NCI-H1694 treated with DMSO at 0.1 percent for 48 hours (cell line): ENCODE measurements at places on chromosomes 1 and 21.

- DNase-seq = no peak
Observed at GRCh38 chr1:213094446-213094845, 43.4 kb downstream of the RPS6KC1 start.

DNA sequence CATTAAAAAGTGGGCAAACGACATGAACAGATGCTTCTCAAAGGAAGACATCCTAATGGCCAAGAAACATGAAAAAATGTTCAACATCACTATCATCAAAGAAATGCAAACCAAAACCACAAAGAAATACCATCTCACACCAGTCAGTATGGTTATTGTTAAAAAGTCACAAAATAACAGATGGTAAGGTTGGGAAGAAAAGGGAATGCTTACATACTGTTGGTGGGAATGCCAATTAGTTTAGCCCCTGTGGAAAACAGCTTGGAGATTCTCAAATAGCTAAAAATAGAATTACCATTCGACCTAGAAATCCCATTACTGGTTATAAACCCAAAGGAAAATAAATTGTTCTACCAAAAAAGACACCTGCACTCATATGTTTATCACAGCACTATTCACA lies 369.4 kb downstream of the KCNH1 start:
- DNase-seq = peak; percentile 22

GRCh38 chr1:48718116-48718630 lies 58.5 kb downstream of the BEND5 start:
- no peak for DNase-seq

- DNase-seq = no peak
Observed at GRCh38 chr1:228540161-228540917, 53.2 kb downstream of the RNF187 start.

DNA sequence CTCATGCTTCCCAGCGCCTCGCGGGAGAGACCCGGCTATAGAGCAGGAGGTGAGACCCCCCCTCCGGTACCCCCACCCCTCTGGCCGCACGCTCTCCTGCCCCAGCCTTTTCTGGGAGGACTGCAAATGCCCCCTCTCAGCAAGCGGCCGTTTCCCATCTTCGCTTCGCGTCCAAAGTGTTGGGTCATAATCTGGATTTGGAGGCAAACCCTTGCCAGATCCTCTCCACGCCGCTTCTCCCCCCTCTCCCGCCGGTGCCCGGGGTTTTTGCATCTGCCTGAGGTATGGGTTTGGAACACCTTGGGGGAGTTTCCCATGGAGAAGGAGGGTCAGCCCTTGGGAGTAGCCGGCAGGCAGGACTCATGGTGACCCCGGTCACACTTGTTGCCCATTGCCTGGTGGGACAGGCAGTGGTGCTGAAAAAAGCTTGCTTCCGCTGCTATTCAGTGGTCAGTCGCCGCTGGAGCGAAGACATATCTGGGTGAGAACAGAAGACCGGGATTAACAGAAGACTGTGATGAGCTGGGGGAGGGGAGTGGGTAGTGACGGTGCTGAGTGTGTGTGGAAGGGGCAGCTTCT lies 935 bp downstream of the KCNK2 start:
- DNase-seq = peak; percentile 32

- no peak for DNase-seq
Observed at GRCh38 chr1:177556163-177556562, 385.4 kb downstream of the BRINP2 start.

DNA sequence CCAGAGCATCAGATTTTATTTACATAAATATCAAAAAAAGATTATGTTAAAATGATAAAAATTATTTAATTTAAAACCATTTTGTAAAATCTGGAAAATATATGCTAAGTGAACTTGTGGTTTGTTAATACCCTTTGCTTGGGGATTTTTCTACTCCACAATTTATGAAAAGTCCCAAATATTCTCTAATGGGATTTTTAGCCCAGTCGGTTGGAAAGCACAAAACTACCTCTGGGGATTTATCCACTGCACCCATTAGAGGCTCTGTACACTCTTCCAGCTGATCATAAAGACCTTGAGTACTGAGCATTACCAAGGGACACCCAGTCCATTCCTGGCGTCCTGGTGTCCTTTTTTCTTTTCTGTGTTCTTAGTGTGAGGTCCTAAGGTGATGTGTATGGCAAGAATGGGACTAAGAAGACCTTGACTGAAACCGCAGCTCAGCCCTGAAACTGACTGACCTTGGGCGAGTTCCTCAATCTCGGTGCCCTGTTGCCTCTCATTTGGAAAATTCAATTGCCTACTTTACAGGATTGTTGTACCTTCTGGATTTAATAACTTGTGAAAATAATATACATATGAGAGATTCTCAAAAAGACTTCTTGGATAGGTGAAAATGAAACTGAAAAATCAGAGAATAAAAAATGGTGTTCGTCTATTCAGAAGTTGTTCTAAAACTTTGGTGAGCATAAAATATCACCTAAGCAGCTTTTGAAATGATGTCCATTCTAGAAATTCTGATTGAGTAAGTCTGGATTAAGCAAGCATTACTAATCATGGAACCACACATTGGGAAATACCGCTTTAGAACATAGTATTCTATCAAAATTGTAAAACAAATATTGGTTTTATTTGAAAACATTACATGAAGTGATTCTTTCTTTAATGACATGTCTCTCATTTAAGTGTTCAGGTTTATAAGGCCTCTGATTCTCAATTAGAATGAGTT lies 21.5 kb upstream of the SAMSN1 start:
- DNase-seq = no peak

DNA sequence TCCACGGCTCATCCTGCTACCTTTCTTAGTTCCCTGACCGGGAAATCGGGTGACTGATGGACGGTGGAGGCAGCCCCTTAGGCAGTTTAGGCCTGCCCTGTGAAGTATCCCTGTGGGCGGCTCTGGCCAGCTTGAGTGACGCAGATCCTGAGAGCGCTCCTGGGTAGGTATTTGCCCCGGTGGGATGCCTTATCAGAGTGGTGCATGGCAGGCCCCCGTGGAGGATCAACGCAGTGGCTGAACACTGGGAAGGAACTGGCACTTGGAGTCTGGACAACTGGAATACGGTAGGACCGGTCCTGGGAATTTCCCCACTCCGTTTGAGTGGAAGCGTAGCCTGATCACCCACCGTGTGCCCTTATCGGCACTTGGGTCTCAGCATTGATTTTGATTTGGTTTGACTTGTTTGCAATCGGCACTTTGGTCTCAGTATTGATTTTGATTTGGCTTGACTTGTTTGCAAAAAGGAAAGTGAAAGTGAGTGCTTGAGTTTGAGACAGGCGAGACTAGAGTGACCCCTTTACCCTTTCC lies 15.2 kb downstream of the PLA2G2F start:
- no peak for DNase-seq

- DNase-seq = no peak
Observed at GRCh38 chr1:46513536-46513935, 23.9 kb downstream of the DMBX1 start.

DNA sequence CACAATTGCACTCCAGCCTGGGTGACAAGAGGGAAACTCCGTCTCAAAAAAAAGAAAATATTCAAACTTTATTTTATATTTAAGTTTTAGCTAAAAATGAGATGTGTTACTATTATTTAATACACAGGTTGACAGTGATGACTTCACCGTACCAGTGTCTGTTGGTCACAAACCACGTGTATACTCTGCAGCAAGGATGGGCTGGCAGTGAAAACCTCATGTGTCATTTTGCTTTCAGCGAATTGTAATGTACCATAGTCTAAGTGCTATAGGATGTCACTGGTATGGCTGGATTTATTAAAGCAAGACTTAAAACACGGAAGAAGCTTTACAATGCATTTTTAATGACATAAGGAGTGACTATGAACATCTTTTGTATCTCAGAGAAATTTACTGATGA lies 28.1 kb upstream of the NHLH2 start:
- DNase-seq = no peak

DNA sequence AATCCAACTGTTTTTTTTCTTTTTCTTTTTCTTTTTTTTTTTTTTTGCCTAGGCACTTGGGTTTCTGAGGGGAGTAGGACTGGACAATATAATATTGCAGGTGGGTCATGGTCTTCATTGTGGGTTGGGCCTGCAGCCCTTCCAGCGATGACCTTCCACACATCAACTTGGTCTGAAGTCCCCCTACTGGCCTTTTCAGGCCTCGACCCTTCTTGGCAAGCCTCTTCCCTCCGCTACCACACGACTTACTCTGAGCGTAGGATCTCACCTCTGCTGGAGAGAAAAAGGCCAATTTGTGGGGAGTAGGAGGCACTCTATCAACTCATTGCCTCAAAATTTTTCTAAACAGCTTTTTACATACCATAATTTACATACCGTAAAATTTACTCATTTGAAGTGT lies 51.1 kb upstream of the GRIK3 start:
- no peak for DNase-seq

GRCh38 chr21:43667191-43667904 lies 8.0 kb downstream of the RRP1B start:
- DNase-seq = no peak

DNA sequence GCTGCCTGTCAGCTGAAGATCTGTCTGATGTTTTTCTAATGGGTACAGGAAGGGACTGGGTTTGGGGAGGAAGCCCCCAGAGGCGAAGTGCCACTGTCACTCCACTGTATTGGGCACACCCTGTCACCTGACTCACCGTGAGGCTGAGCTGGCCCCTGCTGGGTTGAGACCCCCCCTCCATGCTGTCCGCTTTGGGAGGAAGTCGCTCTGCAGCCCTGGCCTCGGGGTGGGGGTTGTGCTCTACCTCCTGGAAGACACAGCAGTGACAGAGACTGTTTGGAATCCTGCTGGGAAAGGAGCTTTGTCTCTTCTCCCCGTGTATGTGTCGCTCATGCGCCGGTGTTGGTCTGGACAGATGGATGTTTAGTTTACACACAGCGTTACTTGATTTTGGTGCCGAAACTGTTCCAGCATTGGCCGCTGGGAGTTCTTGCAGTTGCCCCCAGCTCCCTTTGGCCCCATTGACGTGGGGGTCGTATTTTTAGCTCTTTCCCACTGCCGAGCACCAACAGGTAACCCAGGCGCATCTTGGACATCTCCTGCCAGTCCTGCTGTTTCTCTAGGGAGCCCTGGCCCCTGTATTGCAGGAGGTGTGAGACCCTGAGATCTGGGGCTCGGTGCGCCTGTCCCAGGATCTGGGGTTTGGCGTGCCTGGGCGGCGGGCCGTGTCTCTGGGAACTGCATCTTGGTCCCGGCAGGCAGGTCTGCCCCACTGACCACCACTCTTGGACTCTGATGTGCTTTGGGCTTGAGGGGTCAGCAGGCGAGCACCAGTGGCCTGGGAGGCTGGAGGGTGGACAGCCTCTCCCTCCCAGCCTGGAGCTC lies 30.3 kb downstream of the SLX9 start:
- peak; percentile 48 for DNase-seq

DNA sequence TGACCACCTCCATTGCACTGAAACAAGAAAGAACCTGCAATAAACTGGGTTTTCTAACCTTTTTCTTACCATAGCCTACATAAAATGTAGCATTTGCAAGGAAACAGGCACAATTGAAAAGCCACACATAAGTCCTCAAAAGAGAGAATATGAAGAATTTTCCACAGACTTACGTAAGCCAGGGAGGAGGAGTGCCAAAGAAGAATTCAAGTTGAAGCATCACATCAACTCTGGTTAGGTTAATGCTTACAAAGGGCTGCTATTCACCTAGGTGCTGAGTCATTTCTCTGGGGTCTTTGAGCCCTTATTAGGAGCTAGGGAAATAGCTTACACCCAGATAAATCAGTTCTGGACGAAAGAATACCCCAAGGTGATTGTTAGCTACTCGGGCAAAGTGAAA lies 9.6 kb downstream of the OSCP1 start:
- no peak for DNase-seq

- DNase-seq = no peak
Observed at GRCh38 chr21:34201001-34201400, 127.6 kb downstream of the MRPS6 start.

- DNase-seq = no peak
Observed at GRCh38 chr1:231512147-231512698, 16.2 kb upstream of the TSNAX start.

DNA sequence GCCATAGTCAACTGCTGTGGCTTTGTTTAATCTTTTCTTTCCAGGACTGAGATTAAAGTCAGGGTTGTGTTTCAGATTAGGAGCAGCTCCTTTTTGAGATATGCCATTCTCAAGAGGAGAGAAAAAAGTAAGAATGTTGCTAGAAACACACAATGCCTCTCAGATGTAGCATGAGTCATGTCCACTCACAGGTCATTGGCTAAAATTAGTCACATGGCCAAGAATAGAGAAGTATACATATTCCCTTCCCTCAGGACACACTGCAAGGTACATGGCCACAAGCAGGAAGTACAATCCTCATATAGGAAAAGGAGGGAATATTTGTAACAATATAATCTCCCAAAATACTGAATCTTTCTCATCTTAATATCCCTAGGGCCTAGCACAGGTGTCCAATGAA lies 141.9 kb upstream of the PTBP2 start:
- DNase-seq = no peak

- DNase-seq = peak; percentile 97
Observed at GRCh38 chr1:3900150-3900968, at the start of gene C1orf174. C1orf174 (minus strand) TSS chr1:3900272; CDS start chr1:3900186, 86 bp downstream.

- DNase-seq = no peak
Observed at GRCh38 chr1:31182352-31182751, 57.3 kb downstream of the NKAIN1 start.

DNA sequence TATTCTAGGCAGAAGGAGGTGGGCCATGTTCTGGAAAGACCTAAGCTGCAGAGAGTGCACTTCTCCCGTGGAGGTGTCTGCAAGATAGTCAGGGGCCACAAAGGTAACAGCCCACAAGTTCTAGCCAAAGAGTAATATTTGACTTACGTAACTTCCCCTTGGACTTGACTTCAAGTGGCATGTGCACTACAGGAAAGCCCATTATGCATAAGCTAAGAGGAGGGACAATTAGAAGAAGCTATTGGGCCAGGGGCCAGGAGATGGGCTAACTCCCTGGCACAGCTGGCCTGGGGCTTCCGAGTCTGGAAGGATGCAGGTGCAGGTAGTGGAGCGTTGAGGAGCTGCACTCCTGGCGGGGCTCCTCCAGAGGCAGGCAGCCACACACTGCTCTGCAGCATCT lies 58.3 kb downstream of the ERG start:
- no peak for DNase-seq

DNA sequence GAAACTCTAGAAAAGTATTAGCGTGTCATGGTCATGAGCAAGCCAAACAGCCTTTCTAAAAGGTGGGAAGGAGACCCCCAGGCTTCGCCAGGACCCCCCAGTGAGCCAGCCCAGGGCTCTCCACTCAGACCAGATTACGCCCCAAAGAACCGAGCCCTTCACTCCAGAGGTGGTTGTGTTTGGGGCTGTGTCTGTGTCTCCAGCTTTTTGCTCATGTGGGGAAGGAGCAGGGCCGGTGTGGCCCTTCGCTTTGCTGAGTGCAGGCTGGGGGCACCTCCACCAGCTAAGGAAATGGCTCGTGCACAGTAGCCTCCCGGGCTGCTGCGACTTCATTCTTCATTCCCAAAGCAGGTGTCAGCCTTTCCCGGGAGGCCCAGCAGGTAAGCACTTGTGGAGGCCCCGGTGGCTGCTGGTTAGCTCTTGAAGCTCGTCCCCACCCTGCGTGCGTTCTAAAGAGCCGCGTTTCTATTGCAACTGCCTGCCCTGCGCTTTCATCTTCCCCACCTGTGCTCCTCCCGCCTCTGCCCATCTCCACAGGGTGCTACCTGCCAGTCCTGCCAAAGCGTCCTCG lies 531 bp downstream of the TSPEAR start:
- no peak for DNase-seq
